ENCODE measurements at places on chromosomes 4 and X. TPM values are rescaled to one million over a fixed set of nuclear protein-coding genes. Genes with fewer than 3 reads are reported as not detected.

KCNE5 gene
- 1.3 TPM for total RNA-seq

- no peak overlapping the region for H3K4me3 ChIP-seq
- H3K27me3 ChIP-seq = no peaks in the 10 kb centered on the region
- no peak for DNase-seq
- H3K36me3 ChIP-seq = no peaks in the 10 kb centered on the region
Measured at GRCh38 chr4:53813998-53814397, 222.7 kb upstream of the LNX1 start.

DNA sequence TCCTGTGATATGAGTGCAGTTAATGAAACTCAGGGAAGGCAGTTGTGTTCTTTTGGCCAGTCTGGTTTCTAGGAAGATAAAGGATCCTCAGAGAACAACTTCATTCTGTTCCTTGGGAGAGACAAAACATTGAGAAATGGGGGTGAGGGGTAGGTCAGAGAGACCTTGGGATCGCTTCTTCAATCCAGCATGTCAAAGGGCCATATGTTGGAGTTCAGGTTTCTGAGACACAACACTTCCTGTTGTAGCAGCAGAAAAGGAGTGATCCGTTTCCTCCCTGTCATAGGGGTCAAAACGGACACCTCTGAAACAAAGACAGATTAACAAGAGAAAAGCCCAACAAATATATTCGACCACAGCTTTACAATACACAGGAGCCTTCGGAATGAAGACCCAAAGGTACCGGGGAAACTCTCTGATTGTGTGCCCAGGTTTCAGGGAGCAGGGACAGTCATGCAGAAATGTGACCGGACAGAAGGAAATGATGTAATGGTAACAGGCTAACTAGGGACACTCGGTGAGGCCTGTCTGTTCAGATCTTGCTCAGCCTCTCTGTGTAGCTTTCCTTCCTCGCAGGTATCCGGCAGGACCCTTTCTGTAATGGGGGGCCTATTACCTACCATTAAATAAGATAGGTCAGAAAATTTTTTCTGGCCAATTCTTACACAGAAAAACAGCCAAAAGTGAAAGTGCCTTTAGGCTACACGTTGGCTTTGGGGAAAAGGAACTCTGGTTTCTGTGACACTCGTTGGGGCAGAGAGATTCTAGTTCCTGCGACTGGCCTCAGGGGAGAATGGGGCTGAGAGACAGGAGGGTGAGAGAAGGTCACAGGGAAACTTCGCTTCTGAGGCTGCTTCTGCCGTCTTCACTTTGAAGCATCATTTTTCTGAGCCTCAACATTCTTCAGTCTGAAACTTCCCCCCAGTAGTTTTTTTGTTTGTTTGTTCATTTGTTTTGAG is 103.3 kb upstream of the TLR3 start:
- H3K27ac ChIP-seq = no peak overlapping the region
- no peak overlapping the region for H3K4me3 ChIP-seq
- no peak for DNase-seq
- peaks cover 4% of the 10 kb centered on the region for H3K4me1 ChIP-seq
- H3K27me3 ChIP-seq = no peaks in the 10 kb centered on the region

NOX1 gene
- not detected for total RNA-seq

TMEM144 gene
- total RNA-seq = 2.0 TPM

GRCh38 chr4:110675426-110675825 is 52.5 kb upstream of the PITX2 start:
- H3K36me3 ChIP-seq = no peaks in the 10 kb centered on the region
- H3K27me3 ChIP-seq = no peaks in the 10 kb centered on the region
- no peaks in the 10 kb centered on the region for H3K4me1 ChIP-seq
- no peak for DNase-seq
- no peak overlapping the region for H3K27ac ChIP-seq
- H3K4me3 ChIP-seq = no peak overlapping the region

DNA sequence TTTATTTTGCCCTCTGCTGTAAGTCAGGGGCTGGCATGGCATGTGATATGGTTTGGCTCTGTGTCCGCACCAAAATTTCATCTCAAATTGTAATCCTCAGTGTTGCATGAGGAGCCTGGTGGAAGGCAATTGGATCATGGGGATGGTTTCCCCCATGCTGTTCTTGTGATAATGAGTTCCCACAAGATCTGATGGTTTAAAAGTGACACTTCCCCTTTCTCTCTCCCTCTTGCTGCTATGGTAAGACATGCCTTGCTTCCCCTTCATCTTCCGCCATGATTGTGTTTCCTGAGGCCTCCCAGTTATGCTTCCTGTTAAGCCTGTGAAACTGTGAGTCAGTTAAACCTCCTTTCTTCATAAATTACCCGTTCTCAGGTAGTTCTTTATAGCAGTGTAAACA is 72.0 kb upstream of the MSX1 start:
- peaks cover 78% of the 10 kb centered on the region for H3K27me3 ChIP-seq
- H3K27ac ChIP-seq = no peak overlapping the region
- H3K4me1 ChIP-seq = peaks cover 31% of the 10 kb centered on the region
- no peak overlapping the region for H3K4me3 ChIP-seq

MAGEB1 gene
- total RNA-seq = not detected

SOWAHD gene
- not detected for total RNA-seq

- no peak overlapping the region for H3K4me3 ChIP-seq
- no peak for DNase-seq
- H3K36me3 ChIP-seq = no peaks in the 10 kb centered on the region
- H3K27ac ChIP-seq = no peak overlapping the region
- no peaks in the 10 kb centered on the region for H3K27me3 ChIP-seq
Measured at GRCh38 chr4:138090918-138091676, 151.1 kb downstream of the SLC7A11 start.

DNA sequence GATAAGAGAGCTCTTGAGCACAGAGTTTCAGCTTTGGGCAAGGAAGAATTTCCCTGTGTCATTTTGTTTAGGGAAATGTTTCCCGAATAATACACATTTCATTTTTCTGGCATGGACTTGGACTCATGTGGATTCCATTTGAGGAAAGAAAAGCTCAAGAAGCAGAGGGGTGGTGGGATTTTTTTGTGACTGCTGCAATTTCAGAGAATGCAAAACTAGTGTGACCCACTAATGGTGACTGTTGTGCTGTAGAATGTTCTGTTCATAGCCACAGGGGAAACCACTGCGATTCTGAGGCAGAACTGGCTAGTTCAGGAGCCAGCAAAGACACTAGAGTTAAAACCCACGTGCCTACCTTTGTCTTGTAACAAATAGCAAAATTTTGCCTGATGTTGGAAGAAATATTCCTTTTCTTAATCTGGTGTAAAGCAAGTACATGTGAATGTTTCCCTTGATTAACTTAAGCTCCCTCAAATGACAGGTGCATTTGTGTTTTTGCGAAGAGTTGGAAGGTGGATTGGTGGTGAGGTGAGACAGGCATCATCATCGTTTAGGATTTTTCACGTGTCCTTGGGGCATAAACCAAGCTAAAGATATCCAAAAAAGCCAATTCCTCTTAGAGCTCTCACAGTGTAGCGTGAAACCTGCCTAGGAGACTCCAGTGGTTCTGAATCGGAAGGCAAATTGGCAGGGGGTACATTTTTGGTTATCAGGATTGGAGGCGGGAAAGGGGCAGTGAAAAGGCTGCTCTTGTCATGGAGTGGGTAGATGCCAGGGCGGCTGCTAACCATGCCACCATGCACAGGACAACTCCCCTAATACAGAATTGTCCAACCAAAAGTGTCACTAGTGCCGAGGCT is 38.0 kb upstream of the FAM9C start:
- H3K27ac ChIP-seq = no peak overlapping the region
- DNase-seq = no peak
- H3K27me3 ChIP-seq = no peaks in the 10 kb centered on the region

CSN1S1 gene
- total RNA-seq = not detected

DNA sequence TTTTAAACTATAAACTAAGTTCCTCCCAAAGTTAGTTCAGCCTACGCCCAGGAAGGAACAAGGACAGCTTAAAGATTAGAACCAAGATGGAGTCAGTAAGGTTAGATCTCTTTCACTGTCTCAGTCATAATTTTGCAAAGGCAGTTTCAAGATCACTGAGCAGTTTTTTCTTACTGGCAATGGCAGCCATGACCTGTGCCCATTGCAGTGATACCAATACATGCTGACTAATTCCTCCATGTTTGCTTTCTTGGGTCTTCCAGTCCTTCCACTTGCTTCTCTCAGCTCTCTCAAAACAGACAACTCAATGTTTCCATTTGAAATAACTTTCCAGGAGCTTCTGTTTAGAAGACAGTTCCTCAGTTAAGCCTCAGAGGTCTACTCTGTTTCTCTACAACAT is 79.5 kb downstream of the PCDH18 start:
- H3K4me1 ChIP-seq = no peaks in the 10 kb centered on the region
- H3K27me3 ChIP-seq = no peaks in the 10 kb centered on the region
- no peak overlapping the region for H3K27ac ChIP-seq
- H3K36me3 ChIP-seq = no peaks in the 10 kb centered on the region
- no peak for DNase-seq
- H3K4me3 ChIP-seq = no peak overlapping the region

DNA sequence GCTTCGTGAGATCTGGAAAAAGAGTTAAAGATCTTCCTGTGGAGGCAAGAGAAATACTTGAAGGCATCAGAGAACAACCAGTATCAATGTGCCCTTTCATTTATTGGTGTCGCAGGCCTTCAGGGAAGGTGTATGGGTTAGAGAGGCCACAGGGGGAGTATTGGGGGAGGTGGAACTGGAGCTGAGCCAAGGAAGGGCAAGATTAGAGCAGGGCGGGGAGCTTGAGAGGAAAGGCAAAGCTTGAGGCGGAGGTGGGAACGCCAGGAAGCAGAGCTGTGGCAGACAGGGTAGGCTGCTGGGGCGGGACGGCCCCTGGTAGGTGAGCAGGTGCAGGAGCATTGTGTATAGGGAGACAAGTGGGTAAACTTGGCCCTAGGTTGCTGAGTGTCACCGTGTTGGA is 329.9 kb downstream of the ARHGAP10 start:
- H3K36me3 ChIP-seq = no peaks in the 10 kb centered on the region
- H3K27ac ChIP-seq = no peak overlapping the region
- no peak for DNase-seq
- H3K27me3 ChIP-seq = no peaks in the 10 kb centered on the region
- peaks cover 4% of the 10 kb centered on the region for H3K4me1 ChIP-seq

DNA sequence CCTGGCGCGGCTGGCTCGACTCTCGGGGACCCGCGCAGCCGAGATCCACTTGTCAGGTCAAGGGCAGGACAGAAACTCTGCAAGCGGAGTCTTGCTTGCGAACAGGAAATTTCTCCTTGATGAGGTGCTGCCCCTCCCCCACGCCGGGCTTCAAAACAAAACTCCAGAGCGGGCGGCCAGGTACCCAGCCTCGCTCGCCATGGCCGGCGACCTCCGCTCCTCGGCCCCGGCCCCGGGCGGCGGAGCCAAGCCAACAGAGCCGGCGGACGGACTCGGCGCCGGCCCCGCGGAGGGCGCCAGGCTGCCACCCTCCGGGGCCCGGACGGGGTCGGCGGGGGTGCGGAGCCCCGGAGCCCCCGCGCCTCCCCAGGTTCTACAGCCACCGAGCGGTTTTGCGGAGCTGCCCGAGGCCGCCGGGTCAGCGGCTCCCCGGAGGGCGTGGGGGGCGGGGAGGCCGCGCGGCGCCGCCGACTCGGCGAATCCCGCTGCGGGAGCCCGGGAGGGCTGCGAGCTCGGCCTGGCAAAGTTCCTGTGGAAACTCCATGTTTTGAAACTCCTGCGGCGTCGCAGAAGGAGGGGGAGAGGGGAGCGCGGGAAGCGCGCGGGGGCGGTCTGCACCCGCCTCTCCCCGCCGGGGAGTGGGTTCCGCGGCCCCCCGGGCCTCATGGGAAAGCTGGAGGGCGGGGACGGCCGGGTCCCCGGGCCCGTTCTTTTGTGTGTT is 11.7 kb upstream of the BCOR start:
- peak; percentile 73 for DNase-seq
- peak overlapping the region; percentile 73 for H3K4me3 ChIP-seq
- H3K4me1 ChIP-seq = peaks cover 13% of the 10 kb centered on the region
- H3K36me3 ChIP-seq = no peaks in the 10 kb centered on the region

DUSP21 gene
- total RNA-seq = not detected

- no peaks in the 10 kb centered on the region for H3K36me3 ChIP-seq
- no peaks in the 10 kb centered on the region for H3K27me3 ChIP-seq
- no peak overlapping the region for H3K27ac ChIP-seq
Measured at GRCh38 chrX:38661561-38661960, 100.2 kb downstream of the TSPAN7 start.

COL25A1 gene
- total RNA-seq = 2.0 TPM

UNC5C gene
- 0.15 TPM for total RNA-seq

DNA sequence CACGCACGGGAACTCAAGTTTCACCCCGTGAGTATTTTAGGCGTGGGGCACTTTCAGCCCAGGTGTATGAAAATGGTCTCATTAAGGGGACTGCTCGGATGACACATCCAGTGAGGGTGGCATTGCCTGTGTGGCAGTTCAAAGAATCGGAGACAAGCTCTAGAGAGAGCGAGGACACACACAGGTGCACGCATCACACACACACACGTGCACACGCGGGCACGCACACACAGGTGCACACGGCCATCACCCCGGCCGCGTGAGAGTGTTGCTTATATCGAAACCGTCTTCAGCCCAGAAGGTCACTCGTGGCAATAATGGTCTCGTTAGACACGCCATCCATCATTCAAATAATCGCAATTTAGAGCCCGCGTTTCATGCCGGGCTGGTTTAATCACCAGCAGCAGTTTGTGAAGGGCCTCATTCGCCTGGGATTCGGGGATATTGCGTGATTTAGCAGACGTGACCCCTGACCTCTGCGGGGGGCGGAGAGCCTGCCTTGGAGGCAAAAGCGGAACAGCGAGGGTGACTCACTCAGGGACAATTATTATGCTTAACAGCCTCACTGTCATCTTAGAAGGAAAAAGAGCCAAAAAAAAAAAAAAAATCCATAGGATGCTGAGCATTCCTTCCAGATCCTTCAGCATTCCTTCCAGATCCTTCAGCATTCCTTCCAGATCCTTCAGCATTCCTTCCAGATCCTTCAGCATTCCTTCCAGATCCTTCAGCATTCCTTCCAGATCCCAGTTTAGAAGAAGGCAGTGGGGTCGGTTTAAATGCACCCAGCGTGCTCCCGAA is 89.4 kb upstream of the PPP2R3B start:
- no peak overlapping the region for H3K4me3 ChIP-seq
- H3K36me3 ChIP-seq = no peaks in the 10 kb centered on the region
- no peak for DNase-seq
- no peaks in the 10 kb centered on the region for H3K4me1 ChIP-seq

- no peak overlapping the region for H3K27ac ChIP-seq
- peaks cover under 1% of the 10 kb centered on the region for H3K4me1 ChIP-seq
- H3K4me3 ChIP-seq = no peak overlapping the region
- H3K36me3 ChIP-seq = no peaks in the 10 kb centered on the region
Measured at GRCh38 chr4:108035691-108036090, 46.0 kb downstream of the HADH start.

RAB39B gene
- 8.7 TPM for total RNA-seq

PDZD4 gene
- 5.2 TPM for total RNA-seq

GRCh38 chr4:88817740-88818139 is 120.1 kb upstream of the NAP1L5 start:
- no peaks in the 10 kb centered on the region for H3K27me3 ChIP-seq
- peaks cover 11% of the 10 kb centered on the region for H3K4me1 ChIP-seq

PIN4 gene
- 21.6 TPM for total RNA-seq

- H3K36me3 ChIP-seq = no peaks in the 10 kb centered on the region
- no peak overlapping the region for H3K27ac ChIP-seq
- no peaks in the 10 kb centered on the region for H3K27me3 ChIP-seq
- H3K4me1 ChIP-seq = peaks cover 7% of the 10 kb centered on the region
- no peak overlapping the region for H3K4me3 ChIP-seq
- DNase-seq = no peak
Measured at GRCh38 chr4:56788081-56788480, 33.4 kb downstream of the SPINK2 start.

Data from neural progenitor cell (in vitro differentiated cells).